SIG-M5 (cell line): ENCODE measurements at places on chromosomes 2 and 18.

GRCh38 chr2:155145758-155146229, 447.3 kb downstream of the KCNJ3 start:
- DNase-seq = no peak

DNA sequence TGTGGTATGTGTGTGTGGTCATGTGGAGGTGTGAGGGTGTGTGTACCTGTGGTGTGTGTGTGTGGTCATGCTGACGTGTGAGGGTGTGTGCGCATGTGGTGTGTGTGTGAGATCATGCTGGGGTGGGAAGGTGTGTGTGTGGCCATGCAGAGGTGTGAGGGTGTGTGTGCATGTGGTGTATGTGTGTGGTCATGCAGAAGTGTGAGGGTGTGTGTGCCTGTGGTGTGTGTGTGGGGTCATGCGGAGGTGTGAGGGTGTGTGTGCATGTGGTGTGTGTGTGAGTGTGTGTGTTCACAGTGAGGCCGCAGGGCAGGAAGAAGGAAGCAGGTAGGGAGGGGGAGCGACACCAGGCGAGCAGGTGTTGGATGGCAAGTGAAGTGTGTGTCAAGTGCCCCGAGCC, 259.0 kb downstream of the LOXHD1 start:
- DNase-seq = no peak

DNA sequence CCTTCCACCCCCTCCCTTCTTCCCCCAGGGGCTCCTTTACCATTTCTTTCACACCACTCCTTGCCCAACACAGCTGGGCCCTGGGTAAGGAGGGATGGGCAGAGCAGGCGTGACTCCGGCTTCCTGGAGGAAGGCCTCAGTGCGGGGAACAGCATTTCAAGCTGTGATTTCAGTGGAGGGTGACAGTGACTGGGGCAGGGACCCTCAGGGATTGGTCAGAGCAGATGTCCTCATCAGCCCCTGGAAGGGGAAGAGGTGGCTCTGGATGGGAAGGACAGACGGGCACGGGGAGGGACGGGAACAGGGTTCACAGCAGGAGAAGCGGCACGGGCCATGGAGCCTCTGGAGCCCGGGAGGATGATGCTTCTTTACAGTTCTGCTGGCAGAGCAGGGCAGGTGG, 130.8 kb upstream of the TWIST2 start:
- DNase-seq = no peak

- no peak for DNase-seq
These were observed 11.3 kb upstream of the GBX2 start for GRCh38 chr2:236179236-236180075.

DNA sequence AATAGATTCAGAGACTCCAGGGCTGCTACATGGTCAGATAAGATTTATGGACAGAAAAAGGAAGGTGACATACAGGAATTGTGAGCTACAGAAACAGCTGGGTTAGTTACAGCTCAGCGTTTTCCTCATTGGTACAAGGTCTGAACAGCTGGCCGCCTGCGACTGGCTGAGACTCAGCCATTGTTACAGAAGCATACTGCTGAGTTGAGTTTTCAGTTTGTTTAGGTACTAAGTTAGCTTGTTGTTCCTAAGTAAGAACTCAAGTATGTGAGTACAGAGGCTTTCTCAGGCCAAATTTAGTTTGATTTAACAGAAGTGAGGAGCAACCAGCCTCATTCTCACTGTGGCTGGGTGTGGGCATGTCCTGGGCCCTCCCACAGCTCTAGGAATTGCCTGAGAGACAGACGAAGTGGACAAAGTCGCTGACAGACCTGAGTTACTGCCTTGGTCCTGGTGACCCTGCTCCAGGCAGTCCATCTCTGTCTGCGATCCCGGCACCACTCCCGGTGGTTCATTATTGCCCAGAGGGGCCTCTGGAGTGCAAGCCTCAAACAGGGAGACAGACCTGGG, 27.8 kb upstream of the RHOB start:
- no peak for DNase-seq
